ENCODE measurements at places on chromosomes 1 and 21.

DNA sequence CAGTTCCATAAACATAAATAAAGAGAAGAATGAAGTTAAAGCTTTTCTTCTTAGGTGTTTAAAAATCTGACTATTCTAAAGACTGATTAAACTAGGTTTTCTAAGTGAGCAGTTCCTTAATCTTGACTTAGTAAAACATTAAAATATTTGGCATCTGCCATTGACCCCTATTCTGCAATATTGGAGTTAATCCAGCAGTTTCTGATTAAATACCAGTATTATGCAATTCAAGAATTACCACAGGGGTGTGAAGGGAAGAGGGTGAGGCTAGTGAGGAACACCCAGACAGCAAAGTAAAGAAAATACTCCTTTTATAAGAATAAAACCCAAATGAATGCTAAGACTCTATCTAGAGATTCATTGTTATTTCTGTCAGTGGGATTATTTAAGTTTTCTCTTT is 40.9 kb downstream of the CLIC4 start:
- no peak for DNase-seq

DNA sequence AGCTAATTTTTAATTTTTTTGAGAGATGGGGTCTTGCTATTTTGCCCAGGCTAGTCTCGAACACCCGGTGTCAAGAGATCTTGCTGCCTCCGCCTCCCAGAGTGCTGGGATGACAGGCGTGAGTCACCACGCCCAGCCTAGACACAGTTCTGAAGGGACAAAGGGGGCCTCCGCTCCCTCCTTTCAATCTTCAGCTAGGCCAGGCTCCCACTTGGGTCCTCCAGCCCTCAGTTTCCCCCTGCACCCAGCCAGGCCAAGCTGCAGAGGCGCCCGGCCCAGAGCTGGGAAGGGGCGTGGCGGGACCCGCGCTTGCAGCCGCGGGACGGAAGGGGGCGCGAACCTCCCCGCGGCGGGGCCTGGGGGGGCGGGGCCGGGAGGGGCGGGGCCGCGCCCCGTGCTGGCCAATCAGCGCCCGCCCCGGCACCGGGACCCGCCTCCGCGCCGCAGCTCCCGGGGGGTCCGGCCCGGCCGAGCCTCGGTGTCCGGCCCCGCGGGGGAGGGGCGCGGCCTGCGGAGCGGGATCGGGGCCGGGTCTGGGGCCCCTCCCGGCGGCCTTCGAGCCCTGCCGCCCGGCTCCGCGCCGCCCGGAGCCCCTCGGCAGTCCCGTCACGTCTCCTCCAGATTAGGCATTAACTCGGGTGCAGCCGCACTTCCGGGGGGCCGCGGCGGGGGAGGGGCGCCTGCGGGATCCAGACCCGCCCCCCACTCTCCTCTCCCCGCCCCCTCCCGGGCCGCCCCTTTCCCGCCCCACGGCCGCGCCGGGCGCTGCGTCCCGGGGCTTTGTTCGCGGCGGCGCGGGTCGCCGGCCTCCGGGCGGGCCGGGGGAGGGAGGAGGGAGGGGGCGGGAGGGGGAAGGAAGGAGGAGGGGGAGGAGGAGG is 559 bp upstream of the AGRN start:
- DNase-seq = peak; percentile 69

GRCh38 chr1:175450219-175450618 is 257.6 kb upstream of the KIAA0040 start:
- DNase-seq = no peak

GRCh38 chr1:59443310-59443709 is 146.4 kb downstream of the FGGY start:
- no peak for DNase-seq

DNA sequence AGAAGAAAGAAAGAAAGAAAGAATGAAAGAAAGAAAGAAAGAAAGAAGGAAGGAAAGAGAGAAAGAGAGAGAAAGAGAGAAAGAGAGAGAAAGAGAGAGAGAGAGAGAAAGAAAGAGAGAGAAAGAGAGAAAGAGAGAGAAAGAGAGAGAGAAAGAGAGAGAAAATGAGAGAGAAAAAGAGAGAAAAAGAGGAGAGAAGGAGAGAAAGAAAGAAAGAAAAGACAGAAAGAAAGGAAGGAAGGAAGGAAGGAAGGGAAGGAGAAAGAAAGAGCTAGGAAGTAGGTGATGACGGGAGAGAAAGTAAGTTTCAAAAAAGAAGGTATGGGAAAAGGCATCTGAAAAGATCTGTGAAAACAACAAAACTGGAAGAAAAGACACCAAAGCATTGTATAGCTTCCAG is 72.0 kb downstream of the GRIK1 start:
- no peak for DNase-seq

GRCh38 chr1:114286179-114286578 is 132.5 kb upstream of the SYT6 start:
- DNase-seq = no peak

DNA sequence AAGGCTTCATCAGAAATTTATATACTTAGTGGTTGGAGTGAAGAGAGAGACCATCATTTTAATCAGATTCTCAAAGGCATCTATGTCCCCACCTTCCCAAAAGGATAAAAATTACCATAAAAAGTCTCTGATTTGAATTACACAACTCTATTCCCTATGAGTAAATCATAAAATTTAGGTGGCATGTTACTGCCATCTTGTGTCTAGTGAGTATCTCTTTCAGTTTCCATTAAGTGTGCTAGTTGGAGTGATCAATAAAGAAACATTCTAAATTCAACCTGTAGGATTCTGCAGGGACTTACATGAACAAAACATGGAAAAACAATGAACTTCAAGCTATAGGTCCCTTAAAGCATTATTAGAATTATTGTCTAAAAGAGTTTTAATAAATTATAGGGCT is 655.4 kb downstream of the LTN1 start:
- no peak for DNase-seq

- DNase-seq = no peak
Observed at GRCh38 chr1:94617134-94617805, 75.7 kb upstream of the F3 start.

DNA sequence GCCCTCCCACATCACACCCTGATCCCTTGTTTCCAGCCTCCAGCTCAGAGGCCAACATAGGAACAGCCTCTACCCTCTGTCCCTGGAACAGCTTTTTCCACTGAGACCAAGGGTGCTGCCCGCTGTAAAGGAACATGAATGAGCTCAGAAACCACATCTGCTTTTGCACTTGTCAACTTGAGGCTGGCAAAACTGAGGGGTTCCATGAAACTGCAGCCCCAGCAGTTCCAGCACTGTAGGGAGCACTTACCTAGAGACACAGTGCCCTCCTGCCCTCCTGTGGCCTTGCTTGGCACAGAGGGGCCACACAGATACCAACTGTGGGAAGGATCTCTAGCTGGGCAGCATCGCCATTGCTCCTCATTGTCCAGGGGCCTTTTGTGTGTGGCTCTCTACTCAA is 51.7 kb downstream of the ITPKB start:
- DNase-seq = no peak

DNA sequence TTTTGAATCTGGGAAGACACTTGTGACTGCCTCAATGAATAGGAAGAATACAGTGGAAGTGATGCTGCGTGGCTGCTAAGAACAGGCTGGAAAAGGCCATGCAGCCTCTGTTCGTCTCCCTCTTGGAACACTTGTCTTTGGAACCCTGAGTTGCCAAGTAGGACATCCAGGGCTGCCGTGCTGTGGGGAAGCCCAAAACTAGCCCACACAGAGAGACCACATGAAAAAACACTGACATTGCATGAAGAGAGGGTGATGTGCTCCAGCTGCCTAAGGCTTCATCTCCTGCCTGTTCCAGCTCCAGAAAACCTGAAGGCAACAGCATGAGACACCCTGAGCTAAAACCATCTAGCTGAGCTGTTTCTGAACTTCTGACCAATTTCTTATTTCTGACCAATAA is 61.1 kb upstream of the GNG4 start:
- DNase-seq = no peak

DNA sequence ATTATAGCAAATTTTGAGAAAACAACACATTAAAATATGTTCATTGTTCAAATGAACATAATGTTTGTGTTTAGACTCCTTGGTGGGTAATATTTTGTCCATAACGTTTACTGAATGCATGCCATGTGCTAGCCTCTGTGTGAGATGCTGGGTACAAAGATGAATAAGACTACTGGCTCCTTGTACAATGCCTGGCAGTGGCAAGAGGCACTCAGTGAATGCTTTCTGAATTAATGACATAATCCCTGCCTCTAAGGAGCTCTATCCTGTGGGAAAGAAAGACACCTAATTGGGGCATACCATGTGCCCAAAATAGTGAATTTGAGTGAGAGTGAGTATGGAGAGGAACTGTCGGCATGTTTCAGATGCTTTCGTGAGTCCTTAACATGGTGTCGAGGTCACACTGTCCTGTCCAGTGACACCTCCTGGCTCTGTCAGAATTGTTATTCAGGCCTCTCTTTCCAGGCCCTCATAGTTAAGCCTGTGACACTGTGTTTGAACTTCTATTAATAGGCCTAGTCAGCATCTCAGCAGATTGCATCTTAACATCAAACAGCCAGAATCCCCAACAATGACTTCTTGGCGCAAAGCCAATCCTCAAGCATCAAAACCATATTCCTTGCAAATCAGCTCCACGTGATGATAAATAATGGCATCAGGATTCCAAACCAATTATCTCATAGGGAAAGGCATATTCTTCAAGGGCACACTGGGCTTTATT is 32.8 kb upstream of the S1PR1 start:
- no peak for DNase-seq

GRCh38 chr1:193634876-193635275 is 448.5 kb upstream of the B3GALT2 start:
- no peak for DNase-seq

DNA sequence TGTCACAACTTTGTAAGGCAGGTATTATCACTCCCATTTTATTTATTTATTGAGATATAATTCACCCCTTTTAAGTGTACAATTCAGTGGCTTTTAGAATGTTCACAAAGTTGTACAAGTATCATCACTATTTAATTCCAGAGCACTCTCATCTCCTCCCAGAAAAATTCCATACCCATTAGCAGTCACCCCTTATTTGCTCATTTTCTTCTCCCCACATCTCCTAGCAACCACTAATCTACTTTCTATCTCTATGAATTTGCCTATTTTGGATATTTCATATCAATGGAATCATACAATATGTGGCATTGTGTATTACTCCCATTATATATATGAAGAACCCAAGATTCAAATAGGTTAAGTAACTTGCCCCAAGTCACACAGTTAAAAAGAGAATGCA is 7.0 kb downstream of the DSTYK start:
- no peak for DNase-seq

GRCh38 chr21:29788752-29789151 is 151.0 kb downstream of the GRIK1 start:
- DNase-seq = no peak

DNA sequence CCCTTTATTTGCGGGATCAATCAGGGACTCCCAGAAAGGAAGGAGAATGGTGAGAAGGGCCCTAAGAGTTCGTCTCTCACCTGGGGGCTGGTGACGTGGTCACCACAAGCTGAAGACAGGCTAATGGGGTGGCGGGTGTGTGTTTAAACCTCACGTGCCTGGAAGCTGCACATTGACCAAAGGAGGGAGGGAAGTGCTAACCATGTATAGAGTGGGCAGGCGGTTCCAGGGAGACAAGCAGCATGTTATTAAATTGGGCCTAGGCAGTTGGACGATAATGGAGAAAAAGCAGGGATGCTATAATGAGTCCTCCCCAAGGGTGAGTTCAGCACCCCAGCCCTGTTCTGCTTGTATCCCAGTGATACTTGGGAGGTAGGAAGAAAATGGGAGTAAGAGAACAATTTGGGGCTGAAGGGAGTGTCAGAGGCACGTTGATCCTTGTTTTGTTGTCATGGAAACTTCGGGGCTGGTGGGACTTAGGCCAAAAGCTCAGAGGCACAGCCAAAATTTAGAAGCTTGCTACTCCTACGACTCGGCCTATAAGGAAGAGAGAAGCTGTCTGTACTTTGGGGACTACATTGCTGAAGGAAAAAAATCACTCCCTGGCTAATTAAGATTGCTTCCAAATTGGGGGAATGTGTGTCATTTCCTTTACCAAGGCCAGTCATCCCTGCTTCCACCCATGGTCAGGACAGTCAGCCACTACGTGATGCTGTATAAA is 33.2 kb upstream of the EPHA8 start:
- no peak for DNase-seq

DNA sequence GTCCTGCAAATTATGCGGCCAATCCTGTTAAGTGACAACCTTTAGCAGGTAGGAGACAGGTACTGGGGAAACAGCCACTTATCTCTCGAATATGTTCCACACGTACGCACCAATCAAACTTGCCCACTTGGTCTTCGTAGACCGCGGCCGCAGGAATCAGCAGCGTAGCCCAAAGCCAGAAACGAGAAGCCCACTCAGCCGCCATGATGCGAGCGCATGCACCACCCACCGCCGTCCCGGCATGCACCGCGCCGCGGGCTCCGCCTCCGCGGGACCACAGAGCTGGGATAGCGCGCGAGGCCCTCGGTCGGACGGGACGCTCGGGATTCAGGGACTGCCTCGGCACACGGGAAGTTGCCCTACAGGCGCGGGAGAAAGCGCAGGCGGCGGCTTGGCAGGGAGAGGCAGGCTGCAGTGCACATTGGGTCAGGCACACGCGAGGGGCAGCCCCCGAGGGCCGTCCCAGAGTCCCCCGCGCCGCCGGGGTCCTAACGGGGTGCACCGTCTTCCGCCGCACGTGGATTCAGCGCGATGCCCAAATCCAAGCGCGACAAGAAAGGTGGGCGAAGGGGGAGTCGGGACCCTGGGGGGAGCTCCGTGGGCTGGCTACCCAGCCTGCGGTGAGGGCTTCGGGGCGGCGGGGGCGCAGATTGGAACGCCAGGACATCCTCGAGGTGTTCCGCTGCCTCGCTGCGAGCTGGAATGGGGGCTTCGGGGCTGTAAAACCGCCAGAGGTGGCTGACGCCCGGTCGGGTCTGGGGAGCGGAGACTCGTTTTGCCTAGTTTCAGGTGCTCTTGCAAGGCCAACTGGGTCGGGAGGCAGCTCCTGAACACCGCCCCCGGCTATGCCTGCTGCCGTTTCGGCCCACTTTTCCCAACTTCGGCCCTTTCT is at the start of the genes EMC1 and MRTO4:
Gene EMC1 (minus strand): TSS at position 220 of the 892 bp plus-strand sequence. CDS start 15 bp downstream, at position 205.
Gene MRTO4 (plus strand): TSS at position 501 of the 892 bp plus-strand sequence. CDS start 31 bp downstream, at position 532.
- peak; percentile 79 for DNase-seq

DNA sequence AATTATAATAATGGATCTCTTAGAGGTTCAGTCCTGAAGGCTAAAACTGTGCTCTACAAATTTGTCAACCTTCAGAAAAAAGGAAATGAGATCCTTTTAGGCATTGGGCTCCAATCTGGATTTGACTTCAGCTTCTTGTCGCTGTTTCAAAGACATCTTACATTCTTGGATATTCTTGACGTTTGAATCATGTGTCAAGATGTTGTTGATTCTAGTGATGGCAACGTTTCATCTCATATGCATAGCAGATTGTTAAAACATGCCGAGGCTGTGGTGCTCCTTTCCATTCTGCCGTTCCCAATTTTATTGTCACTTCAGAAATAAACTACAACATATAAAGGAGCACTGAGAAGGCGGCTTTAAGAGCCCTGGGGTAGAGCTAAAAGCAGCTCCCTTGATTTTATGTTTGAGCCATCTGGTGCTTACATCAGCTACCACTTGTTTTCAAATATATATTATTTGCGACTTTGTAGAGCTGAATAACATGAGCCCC is 467.6 kb upstream of the ZRANB2 start:
- DNase-seq = no peak

Measured in cortex of kidney (tissue), 1 donor.